Ovary (tissue), 10 donors: ENCODE measurements at places on chromosomes 7 and 10. TPM values are rescaled to one million over a fixed set of nuclear protein-coding genes. Genes with fewer than 3 reads are reported as not detected.

DNA sequence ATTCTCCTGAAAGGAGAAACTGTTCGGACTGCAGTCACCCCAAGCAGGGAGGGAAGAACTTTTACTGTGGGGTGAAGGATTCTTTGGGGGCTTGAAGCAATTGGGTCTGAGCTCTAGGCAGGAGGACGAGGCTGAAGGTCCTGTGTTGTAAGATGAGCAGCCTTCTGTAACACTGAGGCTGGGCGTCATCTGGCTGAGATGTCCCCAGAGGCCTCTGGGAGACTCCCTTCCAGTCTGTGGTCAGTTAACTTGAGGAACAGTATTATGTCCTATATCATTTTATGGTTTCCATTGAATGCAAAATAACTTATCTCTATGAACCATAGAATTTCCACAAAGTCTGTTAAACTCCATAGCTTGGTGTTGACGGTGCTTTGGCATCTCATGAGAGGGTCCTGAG lies 26.3 kb downstream of the FIGNL1 start:
- no peak for DNase-seq

DNA sequence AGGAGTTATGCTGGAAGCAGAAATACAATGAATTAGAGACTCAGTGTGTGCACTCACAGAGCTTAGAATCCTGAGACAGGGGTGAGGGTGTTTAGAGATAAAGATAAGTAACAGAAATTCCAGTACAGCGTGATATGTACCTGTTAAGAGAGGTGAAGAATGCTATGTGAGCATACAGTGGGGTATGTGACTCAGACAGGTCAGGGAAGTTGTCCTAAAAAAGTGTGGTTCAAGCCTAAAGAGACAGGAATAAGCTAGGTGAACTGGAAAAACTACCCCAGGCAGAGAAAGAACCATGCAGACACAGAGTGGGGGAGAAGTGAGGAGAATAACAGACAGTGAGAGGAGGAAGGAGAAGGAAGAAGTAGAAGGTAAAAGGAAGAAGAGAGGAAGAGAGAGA lies 8.6 kb downstream of the SMIM30 start:
- no peak for DNase-seq

DNA sequence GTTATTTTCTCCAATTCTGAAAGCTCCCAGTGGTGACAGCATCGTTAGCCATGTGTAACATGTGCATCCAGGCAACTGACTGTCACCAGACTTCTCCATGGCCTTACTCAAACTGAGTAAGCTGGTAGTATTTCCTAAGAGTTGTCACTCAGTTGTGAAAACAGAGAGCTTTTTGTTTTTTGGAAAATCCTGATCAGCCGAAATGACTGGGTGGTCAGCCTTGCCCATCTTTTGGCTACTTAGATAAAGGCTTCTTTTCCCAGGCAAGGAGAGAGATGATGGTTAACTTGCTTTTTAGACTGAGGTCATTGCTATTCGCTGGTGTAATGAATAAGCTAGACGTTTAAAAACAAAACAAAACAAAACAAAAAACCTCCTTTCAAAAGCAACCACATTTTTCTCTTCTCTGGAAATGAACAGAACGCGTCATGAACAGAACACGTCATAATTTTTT lies 159.5 kb upstream of the KLF14 start:
- no peak for DNase-seq

DNA sequence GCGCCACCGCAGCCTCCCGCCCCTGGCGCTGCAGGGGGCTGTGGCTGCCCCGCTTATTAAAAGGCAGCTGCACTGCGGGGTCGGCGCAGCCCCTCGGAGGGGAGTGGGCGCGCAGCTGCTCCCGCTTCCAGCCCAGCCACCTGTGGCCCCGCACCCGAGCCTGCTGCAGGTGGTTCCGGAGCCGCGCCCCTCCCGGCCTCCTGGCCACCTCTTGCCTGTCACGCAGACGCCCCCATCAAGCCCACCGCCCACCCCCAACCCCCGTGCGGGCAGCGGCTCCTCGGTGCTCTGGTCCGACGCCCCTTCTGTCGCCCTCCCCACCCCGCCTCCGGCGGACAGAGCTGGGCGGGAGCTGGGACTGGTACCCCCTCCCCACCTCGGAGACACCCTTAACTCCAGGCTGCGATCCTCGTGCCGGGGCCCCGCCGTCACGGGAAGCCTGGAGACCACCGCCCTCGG lies 549 bp downstream of the CALY start:
- DNase-seq = no peak

DNA sequence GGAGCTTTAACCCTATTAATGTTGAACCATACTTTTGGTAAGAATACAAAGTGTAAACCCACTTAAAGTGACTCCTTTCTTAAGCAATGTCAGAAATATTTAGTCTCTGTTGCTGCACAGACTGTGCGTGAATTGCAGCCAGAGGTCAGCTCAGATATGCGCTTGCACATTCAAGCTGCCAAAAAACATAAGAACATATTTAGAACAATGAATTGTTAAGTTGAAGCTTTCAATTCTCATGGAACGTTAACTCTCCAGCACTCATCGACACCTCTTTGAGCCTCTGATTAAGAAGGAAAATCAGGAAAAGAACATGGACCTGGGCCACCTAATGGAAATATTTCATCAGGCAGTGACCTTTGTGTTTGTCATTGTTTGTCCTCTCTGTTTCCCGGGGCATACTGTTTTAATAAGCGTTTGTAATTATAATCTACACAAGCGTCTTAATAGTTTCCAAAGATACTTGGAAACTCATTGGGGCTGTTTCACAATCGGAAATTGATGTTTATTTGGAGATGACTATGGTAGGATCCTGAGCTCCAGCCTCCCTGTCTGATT lies 193.0 kb upstream of the CELF2 start:
- DNase-seq = peak; percentile 71

GRCh38 chr7:75054744-75055143 lies 18.9 kb downstream of the RCC1L start:
- DNase-seq = peak; percentile 69

DNA sequence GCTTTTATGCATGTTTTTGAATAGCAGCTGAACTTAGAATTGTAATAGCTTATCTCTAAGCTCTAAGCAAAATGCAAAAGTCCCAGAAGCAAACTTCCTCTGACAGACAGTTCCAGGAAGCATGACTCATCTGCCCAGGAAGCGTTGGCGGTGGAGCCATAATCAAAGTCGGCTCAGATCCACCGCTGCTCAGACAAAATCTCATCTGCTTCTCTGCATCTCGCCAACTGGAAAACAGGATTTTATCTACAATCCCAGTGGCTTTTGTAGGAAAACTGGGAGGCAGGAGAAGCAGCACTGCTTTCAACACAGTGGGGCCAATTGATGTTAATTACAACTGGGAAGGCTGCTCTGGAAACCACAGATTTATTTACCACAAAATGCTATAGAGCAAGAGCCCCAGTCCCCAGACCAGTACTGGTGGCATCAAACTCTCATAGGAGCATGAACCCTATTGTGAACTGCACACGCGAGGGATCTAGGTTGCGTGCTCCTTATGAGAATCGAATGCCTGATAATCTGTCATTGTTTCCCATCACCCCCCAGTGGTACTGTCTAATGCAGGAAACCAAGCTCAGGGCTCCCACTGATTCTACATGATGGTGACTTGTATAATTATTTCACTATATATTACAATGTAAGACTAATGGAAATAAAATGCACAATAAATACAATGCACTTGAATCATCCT lies 99.9 kb downstream of the CUBN start:
- peak; percentile 63 for DNase-seq

GRCh38 chr7:64882341-64883112 lies 20.5 kb upstream of the ZNF273 start:
- DNase-seq = peak; percentile 47

GRCh38 chr7:64888901-64889685 lies 14.0 kb upstream of the ZNF273 start:
- DNase-seq = no peak

The PLXDC2 gene
- total RNA-seq = 45.1 TPM

The UPK3BL2 gene
- 12.2 TPM for total RNA-seq
